ENCODE measurements at places on chromosomes 7 and 10.
A peak's percentile ranks its signal among the peaks of the same experiment; 100 is the strongest.

- peak; percentile 46 for DNase-seq
Observed at GRCh38 chr7:28329661-28330363, 82.5 kb upstream of the CREB5 start.

DNA sequence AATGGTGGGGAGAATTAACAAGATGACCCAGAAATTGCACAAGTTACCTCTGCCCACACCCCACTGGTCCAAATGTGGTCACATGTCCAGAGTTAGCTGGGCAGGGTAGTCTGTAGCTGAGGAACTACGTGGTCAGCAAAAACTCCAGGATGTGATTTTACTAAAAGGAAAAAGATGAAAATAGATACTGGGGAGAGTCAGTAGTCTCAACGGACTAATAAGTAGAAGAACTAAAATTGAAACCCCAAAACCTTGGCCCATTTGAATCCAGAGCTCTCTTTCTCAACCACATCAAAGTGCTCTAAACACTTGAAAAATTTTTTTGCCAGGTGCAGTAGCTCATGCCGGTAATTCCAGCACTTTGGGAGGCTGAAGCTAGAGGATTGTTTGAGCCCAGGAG, 146.3 kb downstream of the SKIDA1 start:
- no peak for DNase-seq

- no peak for DNase-seq
Observed at GRCh38 chr7:83466956-83467355, 182.0 kb downstream of the SEMA3E start.

- no peak for DNase-seq
Observed at GRCh38 chr10:126609566-126609965, 60.9 kb downstream of the C10orf90 start.

DNA sequence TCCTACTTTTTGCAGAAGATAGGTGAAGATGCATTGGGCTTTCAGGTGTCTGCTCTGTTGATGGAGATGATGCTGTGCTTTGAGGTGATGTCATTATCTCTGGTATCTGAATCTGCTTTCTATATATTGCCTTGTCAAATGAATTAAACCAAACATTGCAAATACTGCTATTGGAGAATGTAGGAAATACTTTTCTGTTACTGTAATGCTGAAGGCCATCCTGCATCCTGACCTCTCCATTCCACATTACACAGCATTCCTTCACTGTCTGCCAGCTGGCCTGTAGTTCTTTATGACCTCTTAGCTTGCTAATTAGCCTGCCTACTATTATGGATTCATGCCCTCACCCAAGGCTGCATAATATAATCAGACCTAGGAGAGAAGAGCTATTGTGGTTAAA, 73.2 kb downstream of the VCL start:
- peak; percentile 85 for DNase-seq

DNA sequence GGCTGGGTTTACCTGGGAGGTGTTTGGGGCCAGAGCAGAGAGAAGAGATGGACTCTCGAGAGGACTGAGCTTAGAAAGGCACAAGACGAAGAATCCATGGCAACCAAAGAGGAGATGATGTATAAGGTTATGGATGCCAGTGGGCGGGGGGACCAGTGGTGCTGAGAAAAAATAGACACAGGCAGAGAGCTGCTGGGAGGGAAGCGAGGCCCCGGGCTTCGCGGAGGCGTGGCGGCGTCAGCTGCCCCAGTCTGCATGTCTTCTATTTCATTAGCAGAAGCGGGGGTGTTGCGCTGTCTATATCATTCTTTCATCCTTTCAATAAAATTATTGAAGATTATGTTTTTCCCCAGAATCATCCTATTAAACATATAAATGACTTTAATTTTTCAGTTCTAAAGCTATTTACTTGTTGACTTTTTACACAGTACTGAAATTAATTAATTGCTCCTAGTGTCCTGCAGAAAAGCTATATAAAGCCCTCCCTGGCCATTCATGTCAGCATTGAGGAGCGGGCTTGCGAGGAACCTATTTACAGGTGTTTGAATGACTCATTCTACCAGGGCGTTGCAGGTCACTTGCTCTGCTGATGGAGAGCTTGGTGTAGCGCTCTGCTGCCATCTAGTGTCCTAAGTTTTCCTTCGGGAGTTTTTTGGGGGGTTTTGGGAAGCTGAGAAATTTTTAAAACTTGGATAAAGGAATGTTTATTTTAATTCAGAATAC, 42.9 kb upstream of the BHLHA15 start:
- peak; percentile 46 for DNase-seq

GRCh38 chr10:45473126-45473525, 99.1 kb downstream of the ALOX5 start:
- no peak for DNase-seq

DNA sequence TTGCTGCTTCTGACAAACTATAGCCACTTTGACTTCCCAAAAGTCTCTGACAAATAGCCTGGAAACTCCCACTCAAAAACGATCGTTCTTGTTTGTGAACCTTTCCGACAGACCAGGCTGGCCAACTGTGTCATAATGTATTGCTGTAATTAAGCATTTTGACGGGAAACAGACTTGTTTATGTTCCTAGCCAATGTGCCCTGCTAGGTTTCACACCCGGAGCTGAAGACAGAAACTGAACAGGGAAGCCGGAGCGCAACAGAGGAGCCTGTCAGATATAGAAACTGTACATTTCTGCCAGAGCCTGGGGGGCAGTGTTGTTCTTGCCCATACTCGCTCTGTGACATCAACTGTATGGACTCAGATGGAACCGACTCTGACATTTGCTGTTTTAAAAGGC, 55.3 kb upstream of the C7orf33 start:
- DNase-seq, result no peak

DNA sequence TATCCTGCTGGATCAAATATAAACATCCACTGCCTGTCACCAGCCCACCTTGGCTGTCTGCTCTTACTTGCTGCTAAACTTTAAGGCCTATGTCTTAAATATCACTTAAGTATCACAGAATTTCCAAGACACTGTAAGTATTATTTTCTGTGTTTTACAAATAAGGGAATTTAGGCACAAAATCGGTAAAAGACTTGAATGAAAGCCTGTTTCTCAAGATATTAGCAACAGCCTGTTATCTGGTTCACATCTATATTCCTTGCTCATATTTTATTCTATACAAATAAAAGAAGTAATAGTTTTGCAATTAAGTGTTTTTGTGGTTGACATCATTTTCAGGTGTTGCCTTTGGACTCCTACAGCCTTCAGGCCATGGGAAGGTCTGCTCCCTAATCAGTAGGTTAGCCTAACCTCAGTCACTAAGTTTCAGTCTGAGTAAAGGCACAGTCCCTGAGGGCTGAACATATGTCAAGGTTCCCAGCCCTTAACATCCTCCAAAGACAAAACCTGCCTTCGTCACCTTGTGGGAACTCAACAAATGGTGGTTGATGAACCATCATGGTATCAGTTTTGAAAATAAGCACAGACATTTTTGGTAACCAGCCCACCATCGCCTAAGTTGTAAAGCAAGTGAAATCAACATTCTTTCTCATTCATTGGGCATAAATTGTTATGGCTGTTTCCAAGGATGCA, 127.1 kb downstream of the CREB5 start:
- no peak for DNase-seq

DNA sequence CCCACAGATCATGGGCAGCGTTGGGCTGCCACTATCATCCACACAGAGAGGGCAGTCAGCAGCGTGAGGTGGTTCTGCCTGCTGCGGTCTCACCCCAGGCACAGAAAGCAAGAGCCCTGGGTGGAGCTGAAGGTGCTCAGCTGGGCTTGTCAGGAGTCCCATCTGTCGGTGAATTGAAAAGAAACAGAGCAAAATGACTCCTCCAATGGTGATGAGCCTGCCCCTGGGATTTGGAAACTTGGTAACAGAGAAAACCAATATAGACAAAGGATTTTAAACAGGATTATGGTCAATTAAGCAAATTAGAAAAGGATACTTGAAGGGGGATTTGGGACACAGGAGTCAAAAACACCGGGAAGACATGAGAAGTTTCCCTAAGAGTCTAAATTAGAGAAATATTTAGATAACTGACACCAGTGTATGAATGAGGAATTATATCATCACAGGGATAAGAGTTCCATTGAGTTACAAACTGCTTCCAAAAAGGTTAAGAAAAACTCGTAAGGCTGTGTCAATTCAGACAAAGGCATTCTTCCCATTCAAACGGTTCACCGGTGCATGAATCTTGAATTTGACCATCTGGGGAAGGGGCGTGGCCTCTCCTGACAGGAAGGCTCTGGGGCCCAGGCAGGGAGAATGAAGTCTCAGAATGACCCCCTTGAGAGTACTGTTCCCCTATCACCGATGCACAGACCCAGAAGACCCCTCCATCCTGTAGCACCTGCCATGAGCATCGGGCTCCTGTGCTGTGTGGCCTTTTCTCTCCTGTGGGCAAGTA, 70.0 kb upstream of the PRSS58 start:
- DNase-seq, result no peak

DNA sequence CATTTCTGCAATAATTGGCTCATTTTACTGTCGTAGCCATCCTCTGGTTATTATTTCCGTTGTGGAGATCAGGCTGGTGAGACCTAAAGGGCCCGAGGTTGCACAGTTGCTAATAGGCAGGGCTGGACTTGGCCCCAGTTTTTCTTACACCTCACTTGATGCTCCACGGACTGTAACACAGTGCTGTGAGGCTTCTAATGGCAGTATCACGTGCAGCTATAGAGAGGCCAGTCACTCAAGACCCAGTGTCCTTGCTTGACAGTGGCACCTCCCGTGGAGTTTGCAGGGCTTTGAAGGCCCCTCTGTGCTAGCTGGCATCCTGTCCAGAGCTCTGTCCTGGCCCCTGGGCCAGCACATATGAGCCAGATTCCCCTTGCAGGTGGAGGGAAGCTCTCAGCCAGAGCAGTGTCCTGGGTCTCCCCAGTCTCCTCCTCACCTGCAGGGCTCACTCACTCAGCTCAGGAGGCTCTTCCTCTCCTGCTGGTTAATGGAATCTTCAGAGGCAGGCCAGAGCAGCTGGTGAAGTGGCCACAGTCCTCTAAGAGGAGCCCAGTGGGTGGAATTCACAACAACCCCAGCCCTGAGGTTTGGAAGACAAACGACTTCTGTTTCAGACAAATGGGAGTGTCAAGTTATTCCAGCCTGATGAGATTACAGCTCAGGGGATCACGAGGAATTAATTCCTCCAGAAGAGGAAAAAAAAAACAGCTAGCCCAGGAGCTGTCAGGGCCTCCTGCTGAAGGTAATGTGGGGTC, 114.2 kb upstream of the FAM180A start:
- no peak for DNase-seq

DNA sequence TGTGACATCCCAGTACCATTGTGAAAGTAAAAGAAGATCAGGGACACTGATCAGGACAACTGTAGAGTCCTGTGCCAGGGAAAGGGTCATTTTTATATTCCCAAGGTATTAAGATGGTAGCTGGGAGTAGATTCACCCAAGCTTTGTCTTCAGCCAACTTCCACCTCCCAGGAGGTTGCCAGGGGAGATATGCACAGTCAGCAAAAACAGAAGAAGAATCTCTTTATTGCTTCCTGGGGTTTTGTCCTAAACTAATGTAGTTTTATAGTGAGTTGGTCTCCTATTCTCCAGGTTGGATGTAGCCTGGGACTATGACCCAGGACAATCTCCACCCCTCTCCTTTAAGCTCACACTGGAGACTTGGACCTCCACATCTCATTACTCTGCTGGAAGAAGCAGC, 139.2 kb downstream of the RAMP3 start:
- no peak for DNase-seq

DNA sequence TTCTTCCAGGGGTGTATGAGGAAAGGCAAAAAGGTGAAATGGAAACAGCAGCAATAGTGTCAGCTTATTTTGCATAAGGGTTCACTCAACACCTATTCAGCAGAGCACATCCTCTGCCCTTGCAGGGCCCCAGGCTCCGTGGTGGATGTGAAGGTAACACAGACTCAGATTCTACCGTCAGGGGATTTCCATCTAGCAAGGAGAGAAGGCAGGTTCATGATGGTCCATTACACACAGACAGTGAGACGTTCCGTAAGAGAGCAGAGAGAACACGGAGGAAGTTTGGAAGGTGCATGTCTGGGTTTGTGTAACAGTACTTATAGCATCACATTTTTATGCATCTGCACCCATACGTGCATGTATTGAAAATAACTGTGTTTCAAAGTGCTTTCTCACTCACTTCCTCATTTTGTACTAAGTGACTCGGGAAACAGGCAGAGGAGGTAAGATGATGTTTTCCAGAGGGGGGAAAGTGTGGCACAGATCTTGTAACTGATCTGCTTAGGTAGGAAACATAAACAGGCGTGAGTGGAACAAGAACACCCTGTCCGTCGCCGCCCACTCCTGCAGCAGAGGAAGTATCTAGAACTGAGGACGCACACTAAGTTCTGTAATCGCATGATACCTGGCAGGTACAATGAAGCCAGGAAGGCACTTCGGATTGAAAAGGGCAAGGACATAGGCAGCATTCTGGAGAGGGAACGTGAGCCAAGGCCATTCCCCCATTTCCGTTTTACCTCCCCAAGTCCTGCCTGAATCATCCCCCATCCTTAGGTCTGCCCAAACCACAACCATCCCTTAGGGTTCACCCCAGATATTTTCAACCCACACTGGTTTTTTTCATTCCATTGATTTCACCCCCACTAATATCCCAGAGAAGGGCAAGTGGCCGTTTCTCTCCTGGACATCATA, 1.0 kb upstream of the ENO4 start:
- DNase-seq, result peak; percentile 26

DNA sequence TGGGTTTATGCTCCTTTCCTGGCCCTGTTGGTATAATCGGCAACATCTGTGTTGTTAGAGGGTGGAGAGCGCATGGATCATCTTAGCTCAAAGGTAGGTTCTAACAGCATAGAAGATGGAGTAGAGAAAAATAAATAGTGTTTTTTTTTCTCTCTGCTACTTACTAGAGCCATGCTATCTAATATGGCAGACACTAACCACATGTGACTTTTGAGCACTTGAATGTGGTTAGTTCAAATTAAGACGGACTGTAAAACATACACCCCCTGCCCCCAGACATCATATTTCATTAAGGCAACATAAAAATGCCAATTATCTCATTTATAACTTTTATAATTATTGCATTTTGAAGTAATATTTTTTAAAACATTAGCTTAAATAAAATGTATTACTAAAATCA, 525.1 kb downstream of the KIF20B start:
- no peak for DNase-seq

DNA sequence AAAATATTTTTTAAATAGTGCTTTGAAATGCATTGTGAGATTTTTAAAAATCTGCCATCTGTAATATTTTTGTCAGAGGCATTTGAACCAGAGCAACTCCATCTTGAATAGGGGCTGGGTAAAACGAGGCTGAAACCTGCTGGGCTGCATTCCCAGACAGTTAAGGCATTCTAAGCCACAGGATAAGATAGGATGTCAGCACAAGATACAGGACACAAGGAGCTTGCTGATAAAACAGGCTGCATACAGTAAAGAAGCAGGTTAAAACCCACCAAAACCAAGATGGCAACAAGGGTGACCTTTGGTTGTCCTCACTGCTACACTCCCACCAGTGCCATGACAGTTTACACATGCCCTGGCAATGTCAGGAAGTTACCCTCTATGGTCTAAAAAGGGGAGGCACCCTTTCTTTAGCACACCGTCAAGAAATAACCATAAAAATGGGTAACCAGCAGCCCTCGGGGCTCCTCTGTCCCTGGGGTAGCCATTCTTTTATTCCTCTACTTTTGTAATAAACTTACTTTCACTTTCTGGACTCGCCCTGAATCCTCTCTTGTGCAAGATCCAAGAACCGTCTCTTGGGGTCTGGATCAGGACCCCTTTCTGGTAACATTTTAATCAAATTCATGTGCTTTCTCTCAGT, 273.7 kb downstream of the SEMA3D start:
- peak; percentile 25 for DNase-seq

GRCh38 chr10:126749015-126749655, 78.6 kb upstream of the C10orf90 start:
- peak; percentile 86 for DNase-seq

Measured in GM23248 (cell line).